ENCODE measurements at places on chromosomes 6 and 20. TPM values are rescaled to one million over a fixed set of nuclear protein-coding genes. Genes with fewer than 3 reads are reported as not detected.

DNA sequence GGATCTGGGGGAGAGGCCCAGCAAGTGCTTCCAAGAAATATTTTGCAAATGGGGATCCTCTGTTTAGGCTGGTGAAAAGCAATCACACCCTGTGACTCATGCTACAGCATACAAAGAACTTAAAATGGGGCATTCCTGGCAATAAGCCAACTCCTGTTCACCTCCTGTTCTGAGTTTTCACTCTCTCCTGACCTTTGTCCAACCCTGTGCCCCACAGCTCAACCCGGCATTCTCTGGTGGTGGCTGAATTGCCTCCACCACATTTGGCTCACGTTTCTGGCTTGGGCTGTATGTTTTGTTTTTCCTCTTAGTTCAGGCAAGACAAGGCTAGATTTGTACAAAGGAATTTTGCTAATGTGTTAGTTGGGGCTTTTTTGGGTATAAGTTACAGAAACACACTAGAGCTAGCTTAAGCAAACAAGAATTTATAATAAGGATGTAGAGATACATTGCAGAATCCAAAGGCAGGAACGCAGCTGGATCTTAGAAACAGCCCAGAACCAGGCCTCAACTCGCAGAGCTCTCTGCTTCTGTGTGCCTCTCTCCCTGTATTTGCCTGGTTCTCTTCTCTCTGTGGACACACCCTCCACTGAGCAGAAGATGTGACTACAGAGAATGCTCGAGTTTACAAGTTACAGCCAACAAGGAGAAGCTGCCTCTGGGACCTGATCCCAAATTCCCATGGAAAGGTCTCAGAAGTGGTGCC, 9.4 kb downstream of the ABCC10 start:
- DNase-seq = no peak

Gene LIME1
- total RNA-seq = 2.9 TPM

DNA sequence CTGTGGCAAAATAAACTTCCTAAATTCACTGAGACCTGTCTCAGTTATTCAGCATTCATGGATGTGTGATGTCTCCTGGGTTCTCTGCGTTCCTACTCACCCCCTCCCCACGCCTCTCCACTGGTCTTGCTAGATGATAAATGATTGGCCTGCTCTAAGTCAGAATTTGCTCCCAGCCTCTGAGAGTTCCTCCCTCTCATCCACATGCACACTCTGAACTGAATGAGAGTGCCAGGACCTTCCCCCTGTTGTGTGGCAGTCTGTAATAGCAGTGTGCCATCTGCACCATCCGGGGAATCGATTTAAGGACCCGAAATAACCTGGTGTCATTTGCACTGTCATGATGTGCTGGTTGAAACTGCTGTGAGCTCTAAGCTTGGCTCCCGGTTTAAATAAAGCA, 135.8 kb upstream of the AFDN start:
- DNase-seq = no peak

- DNase-seq = no peak
These were observed 87.1 kb upstream of the GJE1 start for GRCh38 chr6:142045380-142046278.

- no peak for DNase-seq
These were observed 163.6 kb downstream of the BTBD9 start for GRCh38 chr6:38476141-38476540.

Gene FAM110A
- 3.6 TPM for total RNA-seq

GRCh38 chr20:62461157-62461556, 14.6 kb downstream of the GATA5 start:
- no peak for DNase-seq

- no peak for DNase-seq
These were observed 228.8 kb downstream of the DHX35 start for GRCh38 chr20:39190666-39191570.

DNA sequence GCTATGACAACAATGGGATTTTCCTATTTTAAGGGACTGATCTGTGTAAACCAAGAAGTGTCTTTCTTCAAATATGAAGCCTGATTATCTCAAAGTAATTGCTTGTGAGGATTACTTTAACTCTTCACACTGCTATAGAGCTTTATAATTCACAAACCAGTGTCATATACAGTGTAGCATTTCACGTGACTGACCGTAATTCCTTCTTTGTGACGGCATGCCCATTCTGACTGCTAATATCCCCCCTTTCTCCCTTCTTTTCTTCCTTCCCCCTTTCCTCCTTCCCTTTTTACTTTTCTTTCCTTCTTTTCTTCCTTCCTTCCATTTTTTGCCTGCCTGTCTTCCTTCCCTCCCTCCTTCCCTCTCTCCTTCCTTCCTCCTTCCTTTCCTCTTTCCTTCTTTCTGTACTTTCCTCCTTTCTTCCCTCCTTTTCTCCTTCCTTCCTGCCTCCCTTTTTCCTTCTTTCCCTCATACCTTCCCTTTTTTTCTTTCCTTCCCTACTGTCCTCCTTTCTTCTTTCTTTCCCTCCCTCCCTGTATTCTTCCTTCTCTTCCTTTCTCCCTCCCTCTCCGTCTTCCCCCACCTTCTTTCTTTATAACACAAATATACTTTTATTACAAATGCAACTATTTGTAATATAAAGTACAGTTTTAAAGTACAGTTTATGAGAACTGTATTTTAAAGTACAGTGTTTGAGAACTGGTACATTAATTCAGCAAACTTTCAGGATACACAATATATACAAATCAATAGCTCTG, 75.0 kb upstream of the EXOC2 start:
- DNase-seq = no peak

Gene TMEM170B
- total RNA-seq = 5.2 TPM

- no peak for DNase-seq
These were observed 12.9 kb downstream of the CDYL start for GRCh38 chr6:4788953-4789584.

- no peak for DNase-seq
These were observed 113.5 kb downstream of the SMOC2 start for GRCh38 chr6:168554472-168554871.

DNA sequence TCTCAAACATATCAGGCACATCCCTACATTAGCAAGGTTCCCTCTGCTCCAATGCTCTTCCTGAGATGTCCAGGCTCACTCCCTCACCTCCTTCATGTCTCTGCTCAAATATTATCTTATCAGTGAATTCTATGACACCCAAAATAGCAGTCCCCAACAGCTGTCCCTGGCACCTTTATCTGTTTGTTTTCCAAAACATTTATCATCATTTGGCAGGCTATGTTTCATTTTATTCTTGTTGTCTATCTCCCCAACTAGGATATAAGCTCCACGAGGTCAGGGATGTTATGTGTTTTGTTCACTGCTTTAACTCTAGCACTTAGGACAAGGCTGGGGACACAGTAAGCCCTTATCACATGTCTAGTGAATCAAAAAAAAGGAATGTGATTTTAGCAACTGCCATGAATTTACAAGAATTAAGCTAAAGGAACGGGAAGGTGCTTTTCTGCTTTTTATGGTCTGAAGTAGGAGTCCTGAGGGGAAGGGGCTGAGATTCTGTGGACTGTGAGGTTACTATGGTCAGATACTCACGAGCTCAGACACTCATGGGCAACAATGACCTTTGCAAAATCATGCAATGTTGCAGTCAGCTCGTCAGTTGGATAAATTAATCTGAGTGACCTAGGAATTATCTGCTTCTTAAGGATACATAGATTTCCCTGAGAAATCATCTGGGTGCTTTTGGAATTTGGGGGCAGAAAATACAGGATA, 1.9 kb upstream of the IL22RA2 start:
- DNase-seq = no peak

DNA sequence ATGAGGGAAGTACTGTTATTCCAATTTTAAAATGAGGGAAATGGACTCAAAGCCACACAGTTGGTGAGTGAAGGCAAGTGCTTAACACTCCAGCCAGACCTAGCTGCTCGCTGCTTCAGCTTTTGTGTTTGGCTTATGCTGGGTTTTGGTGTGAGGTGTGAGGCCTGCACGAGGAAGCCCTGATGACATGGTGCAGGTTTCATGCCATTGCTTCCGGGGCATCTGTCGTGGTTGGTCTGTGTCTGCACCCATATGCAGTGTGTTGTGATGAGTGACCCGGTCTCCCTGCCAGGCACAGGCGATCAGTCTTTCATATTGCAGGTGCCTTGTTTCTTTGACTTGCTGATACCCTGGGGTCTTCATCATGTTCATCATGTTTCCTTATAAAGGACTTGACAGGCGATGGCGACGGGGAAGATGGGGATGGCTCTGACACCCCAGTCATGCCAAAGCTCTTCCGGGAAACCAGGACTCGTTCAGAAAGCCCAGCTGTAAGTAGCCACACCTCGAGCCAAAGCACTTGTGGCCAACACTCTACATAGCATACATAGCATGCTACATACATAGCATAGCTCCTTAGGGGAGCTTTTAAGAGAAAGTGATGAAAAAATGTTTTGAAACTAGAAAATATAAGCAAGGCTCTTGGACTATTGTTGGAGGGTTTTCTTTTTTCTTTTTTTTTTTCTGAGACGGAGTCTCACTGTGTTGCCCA, 22.3 kb downstream of the DNMT3B start:
- DNase-seq = no peak

DNA sequence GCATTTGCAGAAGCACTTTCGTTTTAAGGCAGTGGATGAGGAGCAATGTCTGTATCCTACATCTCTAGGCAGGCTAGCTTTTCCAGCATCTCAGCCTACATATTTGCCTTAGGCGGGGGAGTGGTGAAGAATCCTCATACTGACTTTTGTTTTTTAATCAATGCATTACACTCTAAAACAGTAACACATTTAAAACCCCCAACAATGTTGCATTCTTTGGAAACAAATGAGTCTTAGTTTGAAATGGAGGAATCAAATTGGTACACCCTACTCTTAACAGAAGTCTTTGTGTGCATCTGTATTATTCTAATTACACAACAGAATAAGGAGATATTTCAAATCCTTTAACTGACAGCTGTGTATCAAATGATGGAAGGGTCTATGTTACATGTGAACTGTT, 9.0 kb downstream of the NKAIN2 start:
- DNase-seq = no peak

GRCh38 chr6:22925920-22926789, 356.8 kb downstream of the HDGFL1 start:
- DNase-seq = no peak

Gene PRSS16
- total RNA-seq = not detected

Gene GPX5
- total RNA-seq = not detected

- no peak for DNase-seq
These were observed 12.8 kb downstream of the MYLK4 start for GRCh38 chr6:2737885-2738284.

- no peak for DNase-seq
These were observed 4.6 kb downstream of the NCOA3 start for GRCh38 chr20:47506335-47506734.

DNA sequence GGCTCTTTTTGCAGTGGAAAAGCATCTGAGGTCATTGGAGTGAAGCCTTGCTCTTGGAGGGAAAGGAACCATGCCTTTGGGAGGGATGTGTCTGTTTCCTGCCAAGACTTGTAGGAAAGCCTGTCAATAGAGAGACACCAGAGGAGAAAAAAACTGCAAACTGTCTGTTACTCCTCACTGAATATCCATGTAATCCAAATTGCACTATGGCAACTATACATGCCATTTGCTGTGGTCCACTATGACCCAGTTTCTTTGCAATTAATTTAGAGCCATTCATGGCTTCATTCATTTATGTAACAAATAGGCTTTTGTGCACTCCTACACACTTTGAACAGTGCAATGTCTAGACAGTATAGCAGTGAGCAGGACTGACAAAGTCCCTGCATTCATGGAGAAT, 296.5 kb downstream of the SLC35F1 start:
- DNase-seq = no peak

Gene MAFB
- 22.8 TPM for total RNA-seq

Gene MYLK4
- total RNA-seq = 1.9 TPM

DNA sequence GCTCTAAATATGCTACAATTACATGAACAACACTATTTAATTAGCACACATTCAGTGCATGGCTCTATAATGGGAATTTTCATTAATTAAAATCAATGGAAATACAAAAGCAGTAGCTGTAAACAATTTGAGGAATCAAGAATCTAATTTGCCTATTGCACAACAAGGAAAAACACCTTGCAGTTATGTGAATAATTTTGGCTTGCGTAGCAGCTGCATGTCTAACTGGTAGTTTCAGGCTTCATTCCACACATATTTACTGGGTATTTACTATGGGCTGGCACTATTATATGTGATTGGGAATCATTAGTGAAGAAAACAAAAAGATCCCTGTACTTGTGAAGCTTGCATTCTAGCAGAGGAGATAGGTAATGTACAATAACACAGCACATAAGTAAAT, 26.4 kb downstream of the KIF6 start:
- no peak for DNase-seq

- DNase-seq = no peak
These were observed 457.8 kb downstream of the QKI start for GRCh38 chr6:163872335-163872734.

GRCh38 chr6:106163966-106164877, 78.1 kb downstream of the PRDM1 start:
- no peak for DNase-seq

DNA sequence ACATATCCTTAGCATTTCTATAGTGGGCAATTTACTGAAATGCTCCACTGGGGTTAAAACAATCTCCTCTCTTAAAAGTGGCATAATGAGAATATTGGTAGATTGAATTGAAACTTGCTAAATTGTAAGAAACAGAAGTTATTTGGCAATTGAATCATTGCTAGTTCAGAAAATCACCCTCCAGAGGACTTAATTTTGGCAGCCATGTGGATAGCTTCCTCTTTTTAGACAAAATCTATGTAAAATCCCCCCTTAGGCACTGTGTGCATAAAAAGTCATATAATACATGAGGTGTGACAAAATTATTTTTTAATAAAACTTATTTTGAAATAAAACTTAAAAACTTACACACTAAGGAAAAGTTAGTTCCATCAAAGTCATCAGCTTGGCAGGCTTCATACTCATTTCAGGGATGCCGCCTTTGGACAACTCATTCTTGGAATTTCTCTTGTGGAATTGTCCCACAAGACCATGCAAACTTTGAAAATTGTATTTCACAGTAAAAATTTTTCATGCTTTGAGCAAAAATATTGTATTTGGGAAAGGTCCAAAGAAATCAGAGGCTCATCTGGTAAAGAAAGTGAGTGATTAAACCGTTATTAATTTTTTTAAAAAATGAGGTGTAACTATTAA, 473.0 kb downstream of the BCKDHB start:
- no peak for DNase-seq

DNA sequence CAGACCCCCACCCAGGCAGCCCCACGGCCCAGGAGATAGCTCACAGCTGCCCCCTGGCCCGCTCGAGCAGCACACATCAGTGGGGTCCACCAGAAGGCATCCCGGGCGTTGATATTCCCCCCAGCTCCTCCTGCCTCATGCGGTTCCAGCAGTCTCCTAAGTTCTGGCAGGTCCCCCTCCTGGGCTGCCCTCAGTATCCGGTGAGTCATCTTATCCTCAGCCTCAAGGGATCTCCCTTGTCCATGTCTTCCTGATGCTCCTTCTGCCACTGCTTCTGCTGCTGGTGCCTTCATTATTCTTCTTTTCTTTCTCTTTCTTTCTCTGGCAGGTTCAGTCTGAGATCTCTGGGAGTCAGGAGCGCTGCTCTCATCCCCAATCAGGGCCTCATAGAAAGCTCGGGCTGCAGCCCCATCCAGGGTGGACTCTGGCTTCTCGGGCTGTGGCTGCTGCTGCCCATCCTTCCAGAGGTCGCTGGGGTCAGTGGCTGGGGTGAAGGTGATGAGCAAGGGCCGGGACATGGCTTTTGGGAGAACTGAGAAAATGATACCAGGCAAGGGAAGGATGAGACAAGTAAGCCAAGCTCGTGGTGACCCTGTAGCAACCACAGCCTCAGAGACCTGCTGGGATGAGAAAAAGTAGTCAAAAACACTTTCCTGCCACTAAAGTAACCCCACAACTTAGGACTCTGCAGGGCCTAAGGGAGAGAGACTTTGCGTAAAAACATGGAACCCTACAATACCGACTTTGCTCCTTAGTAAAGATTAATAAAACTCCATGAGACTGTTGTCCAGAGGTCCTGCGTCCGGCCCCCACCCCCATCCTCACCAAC, 622 bp downstream of the GPANK1 start:
- peak; percentile 68 for DNase-seq

Data from right cardiac atrium (tissue), 5 donors.